Stimulated activated CD4-positive, alpha-beta T cell treated with anti-CD3 and anti-CD28 coated beads, Interleukin-12 subunit alpha, Interleukin-12 subunit beta, amount 100 ng/mL, for 48 hours (primary cell): ENCODE measurements at places on chromosomes 2 and 18.

- DNase-seq = no peak
Observed at GRCh38 chr18:37714691-37715090, 149.1 kb upstream of the CELF4 start.

- no peak for DNase-seq
Observed at GRCh38 chr2:102737431-102737830, 24.4 kb upstream of the TMEM182 start.

DNA sequence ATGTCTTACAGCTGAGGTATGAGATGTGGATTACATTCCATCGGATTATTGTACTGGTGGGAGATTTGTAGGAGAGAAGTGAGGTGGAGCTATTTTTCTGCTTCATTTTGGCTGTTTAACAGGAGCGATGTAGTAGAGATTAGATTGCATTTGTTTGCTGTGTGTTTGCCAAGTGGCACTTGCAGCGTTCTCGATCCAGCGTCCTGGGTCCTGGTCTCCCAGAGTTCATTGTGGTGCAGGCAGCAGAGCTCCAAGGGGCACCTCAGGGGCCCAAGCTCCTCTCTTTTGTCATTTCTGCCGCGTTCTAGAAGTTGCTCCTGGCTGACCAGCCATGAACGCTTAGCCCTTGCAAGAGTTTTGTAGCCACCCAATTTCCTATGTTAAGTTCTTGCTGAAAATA lies 210.1 kb upstream of the APCDD1 start:
- DNase-seq = no peak

- DNase-seq = no peak
Observed at GRCh38 chr18:44719519-44720060, 38.9 kb downstream of the SETBP1 start.

GRCh38 chr2:223003191-223003590 lies 48.8 kb upstream of the KCNE4 start:
- no peak for DNase-seq

DNA sequence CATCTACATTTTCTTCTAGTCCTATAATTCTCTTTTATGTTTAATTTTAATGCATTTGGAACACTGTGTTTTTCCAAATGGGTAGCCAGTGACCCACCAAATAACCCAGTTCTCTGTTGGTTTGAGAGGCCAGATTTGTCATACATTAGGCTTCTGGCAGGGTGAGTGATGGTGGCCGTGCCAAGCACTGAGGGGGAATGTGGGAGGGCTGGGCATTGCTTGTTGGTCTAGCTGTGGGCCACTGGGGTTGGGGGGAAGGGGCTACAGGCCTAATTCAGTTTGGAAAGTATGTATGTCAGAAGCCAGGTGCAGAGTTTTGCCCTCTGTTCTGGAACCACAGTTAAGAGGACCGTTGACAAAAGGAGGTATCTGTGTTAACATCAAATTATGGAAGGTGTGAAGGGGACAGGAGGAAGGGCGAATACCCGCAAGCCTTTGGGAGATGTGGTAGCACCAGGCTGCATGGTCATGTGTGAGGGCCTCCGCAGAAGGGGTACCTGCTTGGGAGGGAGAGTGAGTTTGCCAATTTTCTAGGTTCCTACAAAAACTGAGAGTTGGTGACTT lies 38.1 kb upstream of the SCLY start:
- no peak for DNase-seq

DNA sequence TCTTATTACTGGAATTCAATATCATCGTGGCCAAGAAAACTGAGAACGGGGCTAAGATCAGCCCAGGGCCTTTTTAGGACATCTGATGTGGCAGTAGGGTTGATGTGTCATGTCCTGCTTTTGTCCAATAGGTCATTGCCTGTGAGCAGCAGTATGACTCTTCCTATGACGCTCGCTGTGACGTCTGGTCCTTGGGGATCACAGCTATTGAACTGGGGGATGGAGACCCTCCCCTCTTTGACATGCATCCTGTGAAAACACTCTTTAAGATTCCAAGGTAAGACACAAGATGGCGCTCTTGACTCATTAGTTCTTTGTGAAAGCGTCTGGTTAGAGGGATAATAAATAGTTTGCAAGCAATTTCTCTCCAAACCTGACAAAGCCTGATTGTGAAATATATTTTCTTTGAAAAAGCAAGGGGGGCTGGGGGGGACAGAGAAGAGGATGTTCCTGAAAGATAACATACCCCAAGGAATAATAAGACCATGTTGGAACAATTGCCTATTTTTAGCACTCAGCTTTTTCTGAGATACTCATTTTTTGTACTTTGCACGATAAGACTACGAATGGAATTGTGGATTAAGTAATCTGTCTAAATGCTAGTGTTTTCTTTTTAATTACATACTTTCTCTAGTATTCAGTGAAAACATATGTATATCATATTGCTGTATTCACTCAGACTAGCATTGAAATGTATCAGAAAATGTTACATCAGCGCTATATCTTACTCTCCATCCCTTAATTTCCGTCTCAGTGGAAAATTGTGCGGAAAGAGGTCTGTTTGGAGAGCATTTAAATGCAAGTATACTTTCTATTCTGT lies 58.1 kb downstream of the MYO3B start:
- peak; percentile 57 for DNase-seq

DNA sequence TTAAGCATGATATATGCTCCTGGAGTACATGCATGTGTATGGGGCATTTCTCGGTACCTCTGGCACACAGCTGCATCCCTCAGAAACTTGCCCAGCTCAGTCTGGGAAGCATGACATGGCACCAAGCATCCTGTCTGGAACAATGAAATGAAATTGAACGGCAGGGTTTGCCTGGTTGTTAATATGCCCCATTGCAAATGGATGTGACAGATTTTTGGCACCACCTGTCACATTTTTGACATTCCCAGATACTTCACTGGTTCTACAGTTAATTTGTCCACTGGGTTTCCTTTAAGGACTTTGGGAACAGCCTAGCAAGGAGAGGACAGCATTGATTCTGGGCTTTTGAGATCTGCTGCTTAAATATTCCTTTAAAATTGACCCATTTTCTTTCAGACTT lies 305.8 kb downstream of the TSN start:
- no peak for DNase-seq

GRCh38 chr2:234001380-234002160 lies 48.9 kb upstream of the SPP2 start:
- DNase-seq = no peak

DNA sequence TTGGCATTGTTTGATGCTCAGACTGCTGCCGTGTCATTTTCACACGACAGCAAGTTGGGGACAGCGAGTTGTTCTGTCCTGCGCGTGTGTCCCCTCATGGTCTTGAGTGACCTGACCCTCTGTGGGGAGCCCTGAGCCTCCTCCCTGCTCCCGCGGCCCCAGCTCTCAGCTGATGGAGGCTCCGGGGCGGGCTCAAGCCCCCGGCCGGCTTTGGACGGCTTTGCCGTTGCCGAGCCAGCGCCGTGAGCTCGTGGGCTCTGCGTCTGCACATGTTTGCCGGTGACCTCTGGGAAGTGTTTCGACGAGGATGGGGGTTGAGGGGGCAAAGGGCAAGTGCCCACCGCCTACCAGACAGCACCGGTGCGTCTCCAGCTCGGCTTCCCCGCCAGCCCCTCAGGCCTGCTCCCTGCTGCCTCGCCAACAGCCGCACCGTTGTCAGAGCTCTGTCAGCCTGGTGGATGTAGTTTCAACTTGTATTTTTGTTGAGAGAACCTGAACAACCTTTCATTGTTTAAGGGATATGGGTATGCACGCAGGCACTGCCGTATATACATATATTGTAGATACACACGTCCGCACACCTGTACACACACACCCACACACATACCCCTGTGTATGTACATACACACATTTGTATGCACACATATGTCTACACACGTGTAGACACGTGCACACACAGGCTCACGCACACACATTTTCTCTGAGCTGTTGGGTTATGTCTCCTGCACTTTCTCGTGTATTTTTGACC lies 13.7 kb downstream of the PDCD1 start:
- no peak for DNase-seq

DNA sequence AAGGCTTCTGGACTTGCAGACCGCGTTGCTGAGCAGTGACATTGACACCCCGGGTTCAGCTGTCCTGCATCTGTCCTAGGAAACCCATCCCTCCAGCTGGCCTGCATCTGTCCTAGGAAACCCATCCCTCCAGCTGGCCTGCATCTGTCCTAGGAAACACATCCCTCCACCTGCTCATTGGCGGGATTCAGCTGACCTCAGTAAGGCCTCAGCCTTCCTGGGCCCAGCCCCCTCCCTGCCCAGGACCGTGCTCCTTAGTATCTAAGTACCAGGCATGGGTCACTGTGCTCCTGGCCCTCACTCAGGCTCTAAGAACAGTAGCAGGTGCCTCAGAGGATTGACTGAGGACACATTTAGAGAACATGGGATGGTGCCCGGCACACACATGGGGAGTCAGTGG lies 1.2 kb downstream of the MLPH start:
- DNase-seq = no peak

GRCh38 chr2:171972329-171972982 lies 27.3 kb upstream of the METAP1D start:
- no peak for DNase-seq

GRCh38 chr2:20419007-20419576 lies 27.8 kb upstream of the RHOB start:
- DNase-seq = no peak

DNA sequence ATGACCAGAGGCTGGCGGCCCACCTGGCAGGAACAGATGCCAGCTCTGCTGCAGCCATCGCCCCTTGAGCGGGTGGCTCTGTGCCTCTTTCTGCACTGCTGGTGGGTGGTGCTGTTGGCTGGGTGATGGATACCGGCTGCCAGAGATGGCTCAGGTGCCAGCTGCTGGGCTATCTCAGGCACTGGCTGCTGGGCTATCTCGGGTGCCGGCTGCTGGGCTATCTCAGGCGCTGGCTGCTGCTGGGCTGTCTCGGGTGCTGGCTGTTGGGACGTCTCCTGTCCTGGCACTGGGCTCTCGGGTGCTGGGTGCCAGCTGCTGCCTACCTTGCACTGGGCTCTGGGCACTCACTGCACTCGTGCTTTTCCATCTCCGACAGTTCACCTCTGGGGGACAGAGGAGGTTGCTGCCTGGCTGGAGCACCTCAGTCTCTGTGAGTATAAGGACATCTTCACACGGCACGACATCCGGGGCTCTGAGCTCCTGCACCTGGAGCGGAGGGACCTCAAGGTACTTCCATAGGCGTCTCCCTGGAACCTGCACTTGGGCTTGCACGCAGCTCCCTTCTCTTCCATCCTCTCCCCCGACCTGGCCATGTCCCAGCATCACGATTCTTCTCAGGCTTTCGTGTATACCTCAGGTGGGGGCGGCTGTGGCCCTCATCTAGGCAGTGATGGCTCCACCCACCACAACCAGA lies 98.4 kb downstream of the USP40 start:
- DNase-seq = no peak

DNA sequence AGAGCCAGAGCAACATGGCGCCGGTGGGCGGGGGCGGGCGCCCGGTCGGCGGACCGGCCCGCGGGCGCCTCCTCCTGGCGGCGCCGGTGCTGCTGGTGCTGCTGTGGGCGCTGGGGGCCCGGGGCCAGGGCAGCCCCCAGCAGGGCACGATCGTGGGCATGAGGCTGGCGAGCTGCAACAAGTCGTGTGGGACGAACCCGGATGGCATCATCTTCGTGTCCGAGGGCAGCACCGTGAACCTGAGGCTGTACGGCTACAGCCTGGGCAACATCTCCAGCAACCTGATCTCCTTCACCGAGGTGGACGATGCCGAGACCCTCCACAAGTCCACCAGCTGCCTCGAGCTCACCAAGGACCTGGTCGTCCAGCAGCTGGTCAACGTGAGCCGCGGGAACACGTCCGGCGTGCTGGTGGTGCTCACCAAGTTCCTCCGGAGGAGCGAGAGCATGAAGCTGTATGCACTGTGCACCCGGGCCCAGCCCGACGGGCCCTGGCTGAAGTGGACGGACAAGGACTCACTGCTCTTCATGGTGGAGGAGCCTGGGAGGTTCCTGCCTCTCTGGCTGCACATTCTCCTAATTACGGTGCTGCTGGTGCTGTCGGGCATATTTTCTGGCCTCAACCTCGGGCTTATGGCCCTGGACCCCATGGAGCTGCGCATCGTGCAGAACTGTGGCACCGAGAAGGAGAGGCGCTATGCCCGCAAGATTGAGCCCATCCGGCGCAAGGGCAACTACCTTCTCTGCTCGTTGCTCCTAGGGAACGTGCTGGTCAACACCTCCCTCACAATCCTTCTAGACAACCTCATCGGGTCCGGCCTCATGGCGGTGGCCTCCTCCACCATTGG lies 507 bp downstream of the CNNM4 start:
- no peak for DNase-seq

DNA sequence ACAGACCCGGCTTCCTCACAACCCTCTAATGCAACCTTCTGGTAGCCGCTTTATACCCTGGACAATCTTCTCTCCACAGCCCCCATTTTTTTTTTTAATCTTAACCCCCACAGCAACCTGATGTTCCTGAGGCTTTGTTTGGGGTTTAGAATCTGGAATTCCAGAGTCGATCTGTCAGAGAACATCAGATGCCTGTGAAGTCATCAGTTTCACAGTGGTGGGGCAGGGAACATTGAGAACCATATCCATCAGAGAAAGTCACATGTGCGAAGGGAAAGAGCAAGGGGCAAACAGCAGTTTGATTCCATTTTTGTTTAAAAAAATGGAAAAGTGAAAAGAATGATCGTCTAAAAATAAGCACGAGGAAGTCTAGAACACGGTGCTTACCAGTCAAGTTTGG lies 20.6 kb downstream of the NPAS2 start:
- DNase-seq = no peak

DNA sequence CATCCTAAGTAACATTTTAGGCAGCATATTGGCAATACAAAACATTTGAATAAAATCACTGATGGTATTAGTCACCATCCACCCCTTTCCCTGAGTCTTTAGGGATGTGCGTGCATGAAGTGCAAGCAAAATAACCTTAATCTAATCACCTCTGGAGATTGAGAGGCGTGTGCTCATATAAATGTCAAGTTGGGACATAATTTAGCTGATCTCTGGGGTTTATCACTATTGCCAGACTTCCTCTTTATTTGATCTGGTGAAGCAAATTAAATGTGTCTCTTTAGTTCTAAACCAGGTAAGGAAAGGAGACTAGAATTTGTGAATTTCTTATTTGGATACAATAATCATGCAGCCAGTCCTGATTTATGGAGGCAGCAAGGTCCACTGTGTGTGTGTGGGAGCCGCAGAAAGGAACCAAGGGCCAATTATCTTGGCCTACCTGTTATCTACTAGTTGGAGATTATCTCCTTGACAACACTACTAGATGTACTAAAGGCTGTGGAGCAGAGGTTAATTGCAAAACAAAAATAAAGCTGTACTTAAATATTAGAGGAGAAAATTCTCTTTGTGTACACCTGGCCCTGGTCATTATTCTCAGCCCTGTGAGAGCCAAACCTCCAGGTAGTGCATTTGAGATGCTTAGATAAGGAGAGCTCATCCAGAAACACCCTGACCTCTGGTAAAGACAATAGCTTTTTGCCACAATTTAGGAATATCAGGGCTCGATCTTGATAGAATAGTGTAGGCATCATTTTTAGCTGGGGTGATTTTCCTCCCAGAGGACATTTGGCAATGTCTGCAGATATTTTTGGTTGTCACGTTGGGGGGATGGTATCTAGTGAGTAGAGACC lies 78.2 kb downstream of the HRH4 start:
- DNase-seq = no peak

- DNase-seq = no peak
Observed at GRCh38 chr2:213740453-213740852, 456.2 kb downstream of the SPAG16 start.
